Daoy (cell line): ENCODE measurements at places on chromosomes 11 and 22. TPM values are rescaled to one million over a fixed set of nuclear protein-coding genes. Genes with fewer than 3 reads are reported as not detected.

Gene RFPL3
- total RNA-seq: not detected in 2 replicates

DNA sequence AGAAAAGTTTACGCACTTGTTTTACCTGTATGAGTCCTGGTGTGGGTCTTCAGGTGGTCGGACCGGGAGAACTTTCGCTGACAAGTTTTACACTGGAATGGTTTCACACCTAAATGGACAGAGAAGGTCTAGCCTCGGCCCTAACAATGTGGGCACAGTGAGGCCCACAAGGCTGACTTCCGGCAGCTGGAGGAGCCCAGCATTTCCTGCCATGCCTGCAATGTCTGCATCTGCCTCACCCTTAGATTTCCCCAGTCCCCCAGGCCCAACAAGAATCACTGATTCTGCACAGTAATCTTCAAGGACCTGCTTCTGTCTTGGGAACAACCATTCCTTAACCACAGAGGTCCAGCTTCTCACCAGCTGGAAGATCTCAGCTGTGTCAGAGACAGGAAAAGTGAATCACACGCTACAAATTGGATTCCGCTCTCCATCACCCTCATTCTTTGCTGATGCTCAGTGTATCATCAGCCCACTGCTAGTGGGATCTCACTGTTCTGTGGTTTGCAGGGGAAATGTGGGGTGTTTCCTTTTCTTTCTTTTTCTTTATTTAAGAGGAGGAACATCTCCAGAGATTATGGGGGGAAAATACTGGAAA lies 43.3 kb downstream of the WT1 start:
- DNase-seq: peak; percentile 78

Gene GP1BB
- total RNA-seq: 6.2 and 7.9 TPM in 2 replicates

DNA sequence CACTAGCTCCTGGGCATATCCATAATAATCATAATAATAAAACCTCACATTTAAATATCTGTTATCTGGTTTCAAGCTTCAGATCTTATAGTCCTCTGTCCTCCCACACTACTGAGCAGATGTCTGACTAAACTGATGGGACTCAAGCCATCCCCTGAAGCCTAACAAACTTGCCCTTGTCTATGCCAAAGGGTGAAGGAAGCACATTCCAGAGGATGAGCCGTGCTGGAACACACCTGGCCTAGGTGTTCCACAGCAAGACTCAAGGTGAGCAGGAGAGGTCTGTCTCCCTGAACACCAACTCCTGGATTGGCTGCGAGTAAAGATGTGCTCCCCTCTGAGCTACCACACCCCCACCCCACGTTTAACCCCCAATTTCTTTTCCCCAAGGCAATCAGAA lies 14.7 kb downstream of the SCUBE2 start:
- DNase-seq: no peak

- no peak for DNase-seq
Measured at GRCh38 chr22:24209687-24210086, 28.4 kb downstream of the SUSD2 start.

- peak; percentile 62 for DNase-seq
Measured at GRCh38 chr22:46355369-46355995, 20.0 kb downstream of the TRMU start.

Gene LUZP2
- not detected in 2 replicates for total RNA-seq

DNA sequence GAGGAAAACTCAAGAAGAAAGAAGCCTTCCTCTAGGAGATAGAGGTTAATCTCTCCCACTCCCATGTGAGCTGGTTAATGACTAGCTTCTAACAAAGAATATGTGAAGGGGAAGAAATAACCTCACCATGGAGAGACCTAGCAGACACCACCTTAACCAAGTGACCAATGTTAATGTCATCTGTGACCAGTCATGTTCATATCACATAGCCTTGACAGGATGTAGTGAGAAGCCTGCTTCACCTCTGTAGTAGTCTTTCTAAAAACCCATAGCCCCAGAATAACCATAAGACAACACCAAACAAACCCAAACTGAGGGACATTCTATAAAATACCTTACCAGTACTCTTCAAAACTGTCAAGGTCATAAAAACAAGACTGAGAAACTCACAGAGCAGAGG lies 21.5 kb upstream of the POU2AF1 start:
- no peak for DNase-seq

DNA sequence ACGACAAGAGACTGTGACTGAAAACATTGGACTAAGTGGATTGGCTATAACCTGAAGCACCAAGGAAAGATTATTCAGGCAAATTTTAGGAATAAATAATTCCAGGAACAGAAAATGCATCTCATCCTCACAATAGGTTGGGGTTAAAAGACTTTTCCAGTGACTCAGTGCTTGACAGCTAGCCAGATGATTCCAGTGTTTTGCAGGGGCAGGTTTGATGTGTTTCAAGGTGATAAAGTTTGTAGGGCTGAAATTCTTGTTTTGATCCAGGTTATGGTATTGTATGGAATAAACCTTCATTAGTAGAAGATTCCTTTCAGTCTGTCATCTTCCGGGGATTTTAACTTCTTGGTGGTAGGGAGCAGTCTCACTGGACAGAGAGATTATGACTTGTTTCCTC lies 2.3 kb downstream of the EXT2 start:
- no peak for DNase-seq
